Activated T-cell treated with anti-CD3 and anti-CD28 coated beads, Interleukin-2, amount 50 U/mL, for 4 hours (primary cell): ENCODE measurements at places on chromosomes 11 and 22. TPM values are rescaled to one million over a fixed set of nuclear protein-coding genes. Genes with fewer than 3 reads are reported as not detected.
A peak's percentile ranks its signal among the peaks of the same experiment; 100 is the strongest.

DNA sequence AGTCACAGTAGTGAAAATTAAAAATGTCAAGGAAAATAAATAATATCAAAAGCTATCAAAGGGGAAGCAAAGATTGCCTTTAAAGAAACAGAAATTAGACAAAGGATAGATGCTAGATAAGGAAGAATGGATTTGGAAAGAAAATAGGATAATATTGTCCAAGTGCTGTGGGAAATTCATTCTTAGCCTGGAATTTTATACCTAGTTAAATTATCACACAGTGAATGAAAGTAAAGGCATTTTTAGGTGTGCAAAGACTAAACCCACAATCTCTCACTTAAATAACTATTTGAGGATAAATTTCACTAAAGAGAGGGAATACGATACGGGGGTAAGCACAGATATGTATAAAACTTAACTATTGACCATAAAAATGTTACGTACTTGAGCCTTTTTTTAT lies 511.1 kb downstream of the TMEM135 start:
- no peak for DNase-seq

- no peak for DNase-seq
These were observed 56.8 kb upstream of the GAB2 start for GRCh38 chr11:78474451-78474850.

DNA sequence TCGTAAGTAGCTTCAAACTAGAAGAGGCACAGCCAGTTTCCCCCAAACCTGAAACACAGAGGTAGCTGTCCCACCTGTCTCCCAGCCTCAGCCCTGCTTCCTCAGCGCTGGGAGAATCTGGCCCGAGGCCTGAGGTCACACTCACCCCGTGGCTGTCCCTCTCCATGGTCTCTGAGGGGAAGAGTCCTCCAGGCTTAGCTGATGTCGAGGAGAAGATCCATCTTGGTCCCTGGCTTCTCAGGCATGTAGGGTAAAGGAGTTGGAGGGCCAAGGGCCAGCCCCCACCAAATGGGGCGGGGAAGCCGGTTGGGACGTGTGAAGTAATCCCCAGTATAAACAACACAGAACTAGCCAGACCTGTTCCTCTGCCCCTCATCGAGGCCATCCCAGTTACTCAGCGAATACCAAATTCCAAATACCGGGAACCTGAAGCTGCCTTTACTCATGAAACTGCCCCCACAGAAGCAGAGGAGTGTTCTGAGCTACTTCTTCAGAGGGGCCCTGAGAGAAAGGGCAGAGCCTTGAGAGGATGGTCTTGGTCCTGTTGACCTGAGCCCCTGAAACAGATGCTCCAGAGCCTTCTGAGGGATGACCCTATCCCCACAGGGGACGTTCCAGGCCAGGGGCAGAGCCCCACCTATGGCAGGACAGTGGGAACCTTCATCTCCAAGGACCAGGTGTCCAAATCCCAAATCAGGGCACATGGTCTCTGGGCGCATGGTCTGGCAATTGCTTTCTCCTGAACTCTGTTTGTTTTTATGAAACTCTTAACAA lies at the start of gene TMPRSS13:
Gene TMPRSS13, minus strand, starts transcription at position 261 of the 774 bp plus-strand sequence. Its CDS starts 95 bp downstream, at position 166.
- no peak for DNase-seq

- DNase-seq = no peak
These were observed 345.8 kb downstream of the BRD1 start for GRCh38 chr22:49481659-49482399.

DNA sequence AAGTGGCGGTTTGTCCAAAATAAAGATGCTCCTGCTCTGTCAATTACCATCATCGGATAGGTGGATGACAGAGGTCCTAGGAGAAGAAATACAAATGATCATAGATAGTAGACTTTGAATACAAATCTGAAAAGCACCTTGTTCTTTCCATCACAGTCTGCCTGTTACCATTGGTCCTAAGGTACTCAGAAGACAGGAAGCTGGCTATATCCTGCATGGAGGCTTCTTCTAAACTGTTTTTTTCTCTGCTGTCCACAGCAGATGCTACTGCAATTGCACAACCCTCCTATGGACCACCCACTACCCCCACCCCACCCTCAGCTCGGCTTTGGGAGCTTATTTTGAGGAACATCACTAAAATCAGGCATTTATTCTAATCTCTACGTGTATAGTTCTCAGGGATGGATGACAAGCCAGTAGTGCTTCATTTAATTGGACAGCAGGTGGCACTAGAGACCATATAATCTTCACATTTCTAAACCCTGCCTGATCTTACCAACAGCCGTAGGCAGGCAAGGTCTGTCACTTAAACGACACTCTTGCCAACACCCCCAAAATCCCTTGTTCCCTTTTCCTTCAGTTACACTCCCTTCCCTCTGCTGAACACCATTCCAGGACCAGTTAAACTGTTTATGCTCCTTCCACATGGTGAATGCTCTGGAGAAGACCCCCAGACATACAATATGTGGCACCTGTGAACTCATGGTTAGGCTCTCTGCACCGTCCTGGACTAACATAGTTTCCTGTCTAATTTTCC lies 6.6 kb upstream of the PTS start:
- DNase-seq = peak; percentile 12

DNA sequence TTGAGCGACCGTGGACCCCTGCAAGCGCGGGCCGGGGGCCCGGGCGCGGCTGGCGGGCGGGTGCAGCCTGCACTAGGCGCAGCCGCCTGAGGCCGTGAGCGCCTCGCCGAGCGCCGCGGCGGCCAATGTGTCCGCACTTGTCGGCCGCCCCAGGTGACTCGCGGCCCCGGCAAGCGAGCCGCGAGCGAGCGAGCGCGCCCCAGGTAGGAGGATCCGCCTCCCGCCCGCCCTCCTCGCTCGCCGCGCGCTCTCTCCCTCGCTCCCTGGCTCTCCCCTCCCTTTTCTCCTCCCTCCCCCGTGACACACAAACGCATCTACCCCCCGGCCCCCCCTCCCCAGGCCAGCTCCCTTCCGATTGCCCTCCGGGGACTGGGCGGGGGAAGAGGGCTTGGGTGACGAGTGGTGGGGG lies at the start of gene WNT7B:
Gene WNT7B, minus strand, starts transcription at position 160 of the 409 bp plus-strand sequence. CDS start 408 bp downstream, outside the sequence.
- DNase-seq = no peak

DNA sequence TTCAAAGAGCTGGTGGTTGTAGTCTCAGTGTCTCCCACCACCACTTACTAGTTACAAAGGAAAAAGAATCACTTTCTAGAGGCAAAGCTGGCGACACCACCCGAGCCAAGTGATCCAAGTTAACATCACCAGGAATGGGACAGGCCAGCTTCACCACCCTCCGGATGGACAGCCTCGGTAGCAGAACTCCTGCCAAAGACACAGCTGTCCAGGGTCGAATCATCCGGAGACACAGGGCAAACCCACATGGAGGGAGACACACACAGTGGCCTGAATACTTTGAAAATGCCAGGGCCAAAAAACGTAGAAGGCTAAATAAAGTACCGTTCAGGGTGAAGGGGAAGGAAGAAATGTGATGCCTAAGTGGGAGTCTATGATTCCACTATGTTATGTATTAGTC lies 33.1 kb downstream of the KCNQ1 start:
- DNase-seq = no peak

DNA sequence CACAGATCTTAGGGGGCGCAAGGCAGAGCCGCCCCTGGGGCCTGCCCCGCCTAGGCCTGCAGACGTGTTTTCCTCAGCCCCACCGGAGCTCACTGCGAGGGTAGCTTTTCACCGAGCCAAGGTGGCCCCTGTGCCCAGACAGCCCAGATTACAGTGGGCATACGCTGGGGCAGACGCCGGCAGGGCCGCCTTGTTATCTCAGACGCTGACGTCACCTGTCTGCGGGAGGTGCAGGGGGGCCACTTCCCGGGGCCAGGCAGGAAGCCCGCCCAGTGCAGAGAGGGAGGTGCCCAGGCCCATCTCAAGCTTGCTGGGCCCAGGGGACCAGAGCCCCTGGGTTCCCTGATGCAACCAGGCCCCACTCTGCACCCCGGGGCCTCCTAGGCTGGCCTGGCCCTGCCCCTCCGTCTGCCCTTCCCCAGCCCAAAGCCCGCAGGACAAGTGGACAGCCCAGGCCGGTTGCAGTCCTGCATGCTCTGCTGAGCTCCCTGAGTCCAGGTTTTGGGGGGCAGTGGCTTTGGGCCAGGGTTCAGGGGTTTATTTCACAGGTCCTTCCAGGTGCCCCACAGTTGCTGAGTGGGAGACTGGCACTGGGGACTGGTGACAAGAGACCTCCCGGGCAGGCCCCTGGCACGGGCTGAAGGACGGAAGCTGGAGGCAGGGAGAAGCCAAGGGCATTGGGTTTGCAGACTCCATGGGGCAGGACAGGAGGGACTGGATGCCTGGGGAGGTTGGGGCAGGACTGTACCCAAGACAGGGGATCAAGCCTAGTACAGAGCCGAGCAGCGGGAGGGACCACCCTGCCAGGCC lies 38.6 kb downstream of the IGF2 start:
- DNase-seq = no peak

- DNase-seq = no peak
These were observed 145.2 kb downstream of the FBXO7 start for GRCh38 chr22:32619614-32620426.

DNA sequence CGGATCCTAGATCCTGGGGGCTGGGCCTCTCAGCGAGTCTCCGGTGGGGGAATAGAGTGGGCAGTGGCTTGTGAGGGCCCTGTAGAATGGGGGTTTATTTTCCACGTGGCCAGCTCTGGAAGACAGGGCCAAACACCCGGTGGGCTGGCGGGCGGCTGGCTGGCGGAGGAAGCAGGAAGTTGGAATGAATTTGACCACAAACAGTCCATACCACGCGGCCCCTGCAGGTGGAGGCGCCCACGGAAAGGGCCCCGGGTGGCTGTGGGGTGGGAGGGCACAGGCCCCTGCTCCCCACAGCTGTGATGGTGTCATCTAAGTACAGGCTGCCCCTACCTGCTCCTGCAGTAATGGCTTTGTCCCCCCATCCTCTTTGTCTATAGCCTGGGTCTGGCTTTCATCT lies 15.1 kb downstream of the MCAT start:
- DNase-seq = no peak

DNA sequence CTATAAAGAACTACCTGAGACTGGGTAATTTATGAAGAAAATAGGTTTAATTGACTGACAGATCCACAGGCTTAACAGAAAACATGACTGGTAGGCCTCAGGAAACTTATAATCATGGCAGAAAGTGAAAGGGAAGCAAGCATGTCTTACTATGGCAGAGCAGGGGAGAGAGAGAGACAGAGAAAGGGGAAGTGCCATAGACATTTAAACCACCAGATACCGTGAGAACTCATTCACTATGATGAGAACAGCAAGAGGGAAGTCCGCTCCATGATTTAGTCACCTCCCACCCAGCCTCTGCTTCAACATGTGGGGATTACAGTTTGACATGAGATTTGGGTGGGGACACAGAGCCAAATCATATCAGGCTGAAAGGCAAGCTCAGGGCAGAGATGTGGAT lies 327.1 kb upstream of the DDI1 start:
- no peak for DNase-seq

DNA sequence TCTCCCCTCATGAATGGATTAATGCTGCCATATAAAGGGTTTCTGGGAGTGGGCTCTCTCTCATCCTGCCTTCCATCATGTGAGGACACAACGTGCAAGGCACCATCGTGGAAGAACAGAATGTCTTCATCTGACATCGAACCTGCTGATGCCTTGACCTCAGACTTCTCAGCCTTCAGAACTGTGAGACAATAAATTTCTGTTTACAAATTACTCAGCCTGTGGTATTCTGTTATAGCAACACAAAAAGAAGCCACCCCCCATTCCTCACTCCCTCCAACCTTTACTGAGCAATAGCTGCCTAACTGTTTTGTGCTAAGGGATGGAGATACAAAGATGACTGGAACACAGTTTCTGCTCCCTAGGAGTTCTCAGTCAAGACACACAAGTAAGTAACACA lies 106.1 kb upstream of the PLET1 start:
- DNase-seq = no peak

- DNase-seq = no peak
These were observed 28.4 kb downstream of the CARS1 start for GRCh38 chr11:3028813-3029212.

- DNase-seq = no peak
These were observed 233.7 kb upstream of the CADM1 start for GRCh38 chr11:115737875-115738274.

GRCh38 chr11:114159320-114159719 lies 99.8 kb downstream of the ZBTB16 start:
- no peak for DNase-seq

- DNase-seq = no peak
These were observed 7.6 kb downstream of the NECTIN1 start for GRCh38 chr11:119721129-119722120.

DNA sequence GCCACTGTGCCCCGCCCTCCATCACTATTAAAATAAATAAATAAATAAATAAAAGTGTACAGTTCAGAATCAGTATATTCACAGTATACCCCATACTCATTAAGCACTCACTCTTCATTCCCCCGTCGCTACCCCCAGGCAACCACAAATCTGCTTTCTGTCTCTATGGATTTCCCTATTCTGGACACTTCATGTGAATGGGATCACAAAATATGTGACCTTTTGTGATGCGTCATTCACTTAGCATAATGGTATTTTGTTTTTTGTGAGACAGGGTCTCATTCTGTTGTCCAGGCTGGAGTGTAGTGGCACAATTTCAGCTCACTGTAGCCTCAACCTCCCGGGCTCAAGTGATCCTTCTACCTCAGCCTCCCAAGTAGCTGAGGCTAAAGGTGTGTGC lies 52.8 kb downstream of the RBX1 start:
- no peak for DNase-seq

DNA sequence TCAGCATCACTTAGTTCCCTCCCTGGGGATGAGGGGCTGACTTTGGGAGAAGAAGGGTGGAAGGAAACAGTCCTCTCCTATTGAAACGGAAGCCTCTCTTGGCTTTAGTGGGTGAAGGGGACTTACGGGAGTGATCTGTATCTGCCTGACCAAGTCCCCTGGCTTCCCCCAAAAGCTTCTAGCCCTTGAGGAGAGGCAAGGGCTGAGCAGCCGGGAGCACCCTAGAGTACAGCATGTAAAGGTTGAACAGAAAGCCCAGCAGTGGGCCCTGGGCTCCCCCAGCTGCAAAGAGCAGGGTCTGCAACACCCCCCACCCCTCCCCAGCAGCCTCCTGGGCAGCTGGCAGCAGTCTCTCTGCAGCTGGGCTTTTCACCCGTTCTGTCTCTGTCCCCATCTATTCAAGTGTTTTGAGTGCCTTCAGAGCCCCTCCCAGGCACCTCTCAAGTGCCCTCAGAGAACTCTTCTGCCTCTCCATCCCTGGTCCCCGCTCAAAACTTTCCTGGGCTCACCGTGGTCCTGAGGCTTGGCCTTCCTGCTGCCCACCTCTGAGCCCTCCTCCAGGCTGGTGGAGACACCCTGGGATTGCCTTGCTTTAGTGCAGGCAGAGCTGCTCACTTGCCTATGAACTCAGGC lies 2.7 kb downstream of the CAPN5 start:
- no peak for DNase-seq

INS gene
- total RNA-seq = not detected

MUC6 gene
- total RNA-seq = not detected

OR5B21 gene
- not detected for total RNA-seq

TECTA gene
- total RNA-seq = 0.11 TPM

PRRG4 gene
- total RNA-seq = 0.45 TPM

CCDC134 gene
- total RNA-seq = 20.2 TPM

DBX1 gene
- total RNA-seq = not detected

CARNS1 gene
- 1.4 TPM for total RNA-seq

DLG2 gene
- total RNA-seq = 1.3 TPM

OVOL1 gene
- 0.05 TPM for total RNA-seq

DEUP1 gene
- not detected for total RNA-seq

SLC43A3 gene
- total RNA-seq = 508 TPM

OVCH2 gene
- not detected for total RNA-seq

MRGPRF gene
- total RNA-seq = 0.18 TPM

MS4A6E gene
- not detected for total RNA-seq

PNPLA5 gene
- not detected for total RNA-seq

FUT4 gene
- 8.2 TPM for total RNA-seq
